Stromal cell of bone marrow (primary cell): ENCODE measurements at places on chromosomes 1 and 21.

DNA sequence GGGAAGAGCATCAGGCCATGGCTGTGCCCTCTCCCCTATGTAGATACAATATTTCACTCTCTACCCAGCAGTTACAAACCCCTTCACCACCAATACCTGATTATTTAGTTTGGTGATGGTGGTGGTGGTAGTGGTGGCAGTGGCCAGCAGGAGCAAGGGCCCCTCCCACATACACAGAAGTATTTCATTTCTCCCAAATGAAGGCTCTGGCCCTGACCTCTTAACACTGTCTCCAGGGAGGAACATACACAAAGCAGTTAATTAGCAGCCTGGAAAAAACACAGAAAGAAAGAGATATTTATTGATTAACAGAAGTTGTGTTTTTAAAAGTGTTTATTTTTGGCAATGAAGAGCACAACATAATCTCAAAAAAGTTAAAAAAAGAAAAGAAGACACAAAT, 212.7 kb upstream of the SAMSN1 start:
- DNase-seq, result no peak

DNA sequence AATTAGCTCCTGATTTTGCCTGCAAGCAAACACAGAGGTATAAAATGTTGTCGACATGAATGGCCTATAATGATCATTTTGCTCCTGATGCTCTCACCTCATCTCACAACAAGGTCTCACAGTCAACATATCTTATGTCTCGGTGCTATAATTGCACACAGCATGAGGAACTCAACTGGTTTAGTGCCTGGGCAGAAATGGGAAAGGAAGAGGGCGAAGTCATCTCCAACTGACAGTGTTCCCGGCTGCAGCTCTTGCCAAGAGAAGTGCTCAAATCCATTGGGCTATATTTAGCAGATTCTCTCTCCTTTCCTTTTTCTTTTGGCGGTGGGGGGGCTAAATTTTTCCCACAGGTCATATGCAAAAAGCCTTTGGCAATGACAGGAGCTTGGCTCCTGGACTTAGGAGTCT, 53.0 kb downstream of the SLC45A1 start:
- DNase-seq, result no peak

DNA sequence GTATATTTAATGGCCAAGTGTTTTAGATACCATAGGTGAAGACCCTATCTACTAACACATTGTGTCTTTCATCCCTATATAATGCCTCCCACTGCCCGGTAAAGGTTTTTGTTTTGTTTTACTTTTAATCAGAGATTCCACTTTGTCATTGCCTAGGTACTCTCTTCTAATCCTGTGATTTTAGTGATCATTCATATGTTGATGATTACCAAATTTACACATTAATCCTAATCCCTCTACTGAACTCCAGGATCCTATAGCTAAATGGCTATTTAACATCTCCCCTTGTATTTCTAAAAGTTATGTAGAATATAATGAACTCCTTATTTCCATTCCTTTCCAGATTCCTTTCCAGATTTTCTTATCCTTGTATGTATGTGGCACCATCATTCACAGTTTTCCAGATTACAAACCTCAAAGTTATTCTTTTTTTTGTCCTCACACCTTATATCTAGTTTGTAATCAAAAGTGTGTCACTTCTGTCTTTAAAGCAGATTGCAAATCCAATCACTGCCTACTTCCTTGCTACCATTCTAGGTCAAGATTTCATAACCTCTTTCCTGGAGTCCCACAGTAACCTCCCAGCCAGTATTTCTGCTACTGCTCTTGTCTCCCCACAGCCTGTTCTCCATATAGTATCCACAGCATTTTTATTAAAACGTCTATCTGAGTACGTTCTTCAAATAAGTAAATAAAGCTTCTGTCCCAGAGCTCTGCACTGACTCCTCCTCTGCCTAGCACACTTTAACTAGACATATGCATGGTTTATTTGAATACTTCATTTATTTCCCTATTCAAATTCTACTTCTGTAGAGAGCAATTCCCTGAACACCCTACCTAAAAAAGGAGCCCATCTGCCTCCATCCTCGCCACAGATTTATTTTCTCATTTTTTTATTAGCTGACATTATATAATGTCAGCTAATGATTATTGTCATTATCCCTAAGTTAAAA, 157.8 kb downstream of the KCNT2 start:
- no peak for DNase-seq

GRCh38 chr1:184299796-184300195, 87.0 kb upstream of the C1orf21 start:
- no peak for DNase-seq

DNA sequence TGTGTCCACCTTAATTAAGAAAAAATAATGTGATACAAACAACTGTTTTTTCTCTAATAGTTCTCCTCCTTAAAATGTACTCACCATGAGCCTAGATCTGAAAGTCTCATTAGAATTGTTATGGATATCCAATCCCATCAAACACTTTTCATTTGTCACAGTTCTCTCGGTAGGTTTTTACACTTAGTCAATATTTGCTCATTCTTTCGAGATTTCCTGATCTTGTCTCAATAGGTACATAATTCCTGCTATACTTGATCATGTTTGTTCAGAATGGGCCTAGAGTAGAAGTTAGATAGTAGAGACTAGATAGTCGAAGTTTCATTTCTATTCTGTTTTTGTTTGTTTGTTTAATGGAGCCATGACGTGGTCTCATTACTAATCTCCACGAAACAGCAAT, 2005.7 kb downstream of the NCAM2 start:
- no peak for DNase-seq

DNA sequence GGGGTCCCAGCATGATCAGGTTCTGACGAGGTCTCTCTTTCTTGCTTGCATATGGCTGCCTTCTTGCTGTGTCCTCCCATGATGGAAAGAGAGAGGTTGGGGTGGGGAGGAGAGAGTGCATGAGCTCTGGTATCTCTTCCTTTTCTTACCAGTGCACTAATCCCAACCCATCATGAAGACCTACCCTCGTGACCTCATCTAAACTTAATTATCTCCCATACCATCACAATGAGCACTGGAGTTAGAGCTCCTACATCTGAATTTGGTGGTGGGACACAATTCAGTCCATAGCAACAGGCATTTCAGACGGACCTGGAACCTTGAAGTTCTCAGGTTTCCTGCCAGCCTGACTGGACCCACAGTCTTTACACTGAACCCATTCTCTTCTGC, 125.2 kb upstream of the ZNF648 start:
- DNase-seq, result no peak

- DNase-seq, result no peak
Measured at GRCh38 chr1:196461521-196461920, 146.7 kb downstream of the KCNT2 start.

- no peak for DNase-seq
Measured at GRCh38 chr1:44048532-44049215, 17.4 kb upstream of the SLC6A9 start.

GRCh38 chr1:236143104-236143948, 987 bp downstream of the GPR137B start:
- DNase-seq, result peak; percentile 63

DNA sequence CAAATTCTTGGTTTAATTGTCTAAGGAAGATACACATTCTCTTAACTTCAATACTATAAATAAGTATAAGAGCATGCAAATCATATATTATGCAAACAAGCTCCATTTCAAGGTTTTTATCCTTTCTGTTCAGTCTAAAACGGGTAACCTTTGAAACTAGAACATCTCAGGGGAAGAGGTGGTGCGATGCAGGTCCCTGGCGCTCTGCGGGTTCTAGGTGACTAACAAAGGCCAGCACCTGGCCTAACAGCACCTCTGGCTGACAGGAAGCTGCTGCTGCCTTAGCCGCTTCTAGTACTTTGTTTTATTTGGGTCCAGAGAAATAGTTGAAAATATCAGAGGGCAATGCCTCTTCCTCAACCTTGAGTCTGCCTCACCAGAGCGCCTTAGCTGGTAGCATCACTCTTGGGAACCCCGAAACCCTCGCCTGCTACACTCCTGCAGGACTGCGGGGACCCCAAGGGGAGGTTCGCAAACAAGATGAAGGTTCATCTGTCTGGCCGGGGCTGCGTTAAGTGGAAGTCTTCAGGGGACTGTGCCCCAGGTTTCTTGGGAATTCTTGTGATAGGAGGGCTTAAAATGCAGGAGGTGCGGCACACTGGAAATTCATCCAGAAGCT, 45.5 kb downstream of the PRDM15 start:
- DNase-seq, result no peak

- no peak for DNase-seq
Measured at GRCh38 chr1:40306296-40306695, 10.8 kb downstream of the COL9A2 start.

- no peak for DNase-seq
Measured at GRCh38 chr1:153542956-153543711, 2.4 kb upstream of the S100A5 start.

GRCh38 chr1:226569879-226570547, 21.4 kb downstream of the STUM start:
- no peak for DNase-seq

DNA sequence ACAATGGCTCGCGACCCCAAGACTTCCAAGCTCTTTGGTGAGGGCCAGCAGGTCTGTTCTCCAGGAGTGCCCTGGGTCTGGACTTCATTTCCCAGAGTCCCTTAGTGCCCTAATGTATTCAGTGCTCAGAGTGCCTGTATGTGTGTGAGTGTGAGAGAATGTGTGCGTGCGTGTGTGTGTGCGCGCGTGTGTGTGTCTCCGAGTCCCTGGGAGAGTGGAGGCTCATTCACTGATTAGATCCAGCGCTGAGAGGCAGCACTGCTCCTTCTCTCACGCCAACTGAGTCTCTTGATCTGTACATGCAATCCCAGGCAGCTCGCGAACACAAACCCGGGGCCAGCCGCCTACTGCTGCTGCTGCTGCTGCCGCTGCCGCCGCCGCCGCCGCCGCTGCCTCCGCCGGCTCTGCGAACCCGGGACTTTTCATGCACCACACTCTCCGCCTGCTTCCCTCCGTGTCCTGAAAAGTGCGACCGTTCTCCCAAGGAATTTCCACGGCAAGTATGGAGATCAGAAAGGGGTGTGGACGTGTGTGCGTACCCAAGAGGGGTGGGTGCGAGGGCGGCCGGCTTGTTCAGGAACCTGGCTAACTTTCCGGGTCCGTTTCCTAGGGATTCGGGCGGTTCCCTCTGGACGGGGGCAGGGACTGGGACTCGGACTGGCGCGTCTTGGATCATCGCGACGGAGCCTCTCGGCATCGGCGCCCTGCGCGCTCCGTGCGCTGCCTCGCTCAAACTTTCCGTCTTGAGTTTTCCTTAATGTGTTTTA, at the start of gene RNF220:
Gene RNF220 (plus strand): TSS at position 225 of the 767 bp plus-strand sequence.
- DNase-seq, result peak; percentile 39

- DNase-seq, result peak; percentile 58
Measured at GRCh38 chr1:101022294-101022693, 3.3 kb downstream of the DPH5 start.

DNA sequence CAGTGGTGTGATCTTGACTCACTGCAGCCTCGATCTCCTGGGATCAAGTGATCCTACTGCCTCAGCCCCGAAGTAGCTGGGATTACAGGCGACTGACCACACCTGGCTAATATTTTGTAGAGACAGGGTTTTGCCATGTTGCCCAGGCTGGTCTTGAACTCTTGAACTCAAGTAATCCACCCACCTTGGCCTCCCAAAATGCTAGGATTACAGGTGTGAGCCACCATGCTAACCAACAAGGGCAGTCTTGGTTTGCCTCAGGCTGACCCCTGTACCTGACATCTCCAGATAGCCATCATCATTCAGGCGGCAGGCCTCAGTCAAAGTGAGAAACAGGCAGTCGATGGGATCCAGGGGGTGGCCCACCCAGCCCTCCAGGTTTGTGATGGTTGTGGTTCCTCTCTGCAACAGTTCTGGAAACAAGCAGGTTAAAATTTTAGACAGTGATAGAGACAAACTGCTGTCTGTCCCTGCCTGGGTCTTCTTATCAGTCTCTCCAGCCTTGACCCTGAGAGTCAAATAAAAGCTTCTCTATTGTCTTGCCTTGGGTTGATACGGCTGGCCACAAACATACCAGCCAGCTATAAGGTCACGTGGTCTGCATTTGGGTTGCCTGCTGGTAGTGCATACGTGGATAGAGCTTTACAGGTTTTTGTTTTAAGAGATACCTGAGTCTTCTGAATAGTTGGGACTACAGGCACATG, 26.8 kb downstream of the UROD start:
- DNase-seq, result no peak

- DNase-seq, result no peak
Measured at GRCh38 chr1:198116069-198116468, 40.7 kb upstream of the NEK7 start.

DNA sequence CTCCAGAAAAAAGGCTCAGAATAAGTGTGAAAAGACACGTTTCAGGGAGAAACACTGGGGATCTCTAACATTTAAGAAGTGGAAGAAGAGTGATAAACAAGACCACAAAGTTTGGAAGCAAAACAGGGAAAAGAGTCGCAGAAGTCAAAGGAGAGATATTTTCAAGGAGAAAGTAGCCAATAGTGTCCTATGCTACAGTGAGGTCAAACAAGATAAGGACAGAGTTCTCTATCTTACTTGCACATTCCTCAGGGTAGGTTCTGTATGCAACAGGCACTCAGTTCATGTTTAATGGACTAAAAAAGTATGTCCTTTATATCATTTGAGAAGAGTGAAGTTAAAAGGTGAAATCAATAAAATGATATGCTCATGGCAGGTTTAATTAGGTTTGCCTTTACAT, 13.8 kb upstream of the EDEM3 start:
- DNase-seq, result no peak

GRCh38 chr1:2194319-2194897, at the start of gene FAAP20:
Gene FAAP20 (minus strand): TSS chr1:2194772. CDS start chr1:2194749, 23 bp downstream.
- DNase-seq, result peak; percentile 32

DNA sequence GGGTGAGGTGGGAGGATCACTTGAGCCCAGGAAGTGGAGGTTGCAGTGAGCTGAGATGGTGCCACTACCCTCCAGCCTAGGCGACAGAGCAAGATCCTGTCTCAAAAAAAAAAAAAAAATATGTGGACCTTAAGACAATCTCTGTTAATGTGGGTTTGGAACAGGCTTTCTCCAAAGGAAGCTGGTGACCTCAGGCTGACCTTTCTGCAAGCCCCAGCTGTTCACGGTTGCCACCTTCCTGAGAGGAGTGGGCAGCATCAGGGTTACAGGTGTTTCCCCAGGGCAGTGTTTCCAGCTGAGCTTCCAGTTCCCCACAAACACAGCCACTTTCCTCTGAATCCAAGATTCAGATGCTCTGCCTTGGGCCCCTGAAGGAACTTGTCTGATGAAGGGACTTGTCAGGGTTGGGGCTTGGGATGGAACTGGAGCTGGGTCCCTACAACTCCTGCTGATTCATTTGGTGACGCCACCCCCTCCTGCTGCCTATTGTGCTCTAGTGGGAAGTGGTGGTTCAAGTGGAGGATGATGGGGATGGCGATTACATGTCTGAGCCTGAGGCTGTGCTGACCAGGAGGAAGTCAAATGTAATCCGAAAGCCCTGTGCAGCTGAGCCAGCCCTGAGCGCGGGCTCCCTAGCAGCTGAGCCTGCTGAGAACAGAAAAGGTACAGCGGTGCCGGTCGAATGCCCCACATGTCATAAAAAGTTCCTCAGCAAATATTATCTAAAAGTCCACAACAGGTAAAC, 1.9 kb downstream of the ZBTB48 start:
- no peak for DNase-seq

- no peak for DNase-seq
Measured at GRCh38 chr21:42258150-42258884, 39.4 kb downstream of the ABCG1 start.

GRCh38 chr1:79790950-79791349, 784.4 kb upstream of the ADGRL4 start:
- peak; percentile 16 for DNase-seq

- DNase-seq, result no peak
Measured at GRCh38 chr1:177185209-177185608, 14.5 kb downstream of the BRINP2 start.
